Inflammatory macrophage treated with lipopolysaccharide for 4 hours (primary cell): ENCODE measurements at places on chromosomes 4 and X.

- DNase-seq = no peak
These were observed 54.3 kb downstream of the NRK start for GRCh38 chrX:105876658-105877057.

DNA sequence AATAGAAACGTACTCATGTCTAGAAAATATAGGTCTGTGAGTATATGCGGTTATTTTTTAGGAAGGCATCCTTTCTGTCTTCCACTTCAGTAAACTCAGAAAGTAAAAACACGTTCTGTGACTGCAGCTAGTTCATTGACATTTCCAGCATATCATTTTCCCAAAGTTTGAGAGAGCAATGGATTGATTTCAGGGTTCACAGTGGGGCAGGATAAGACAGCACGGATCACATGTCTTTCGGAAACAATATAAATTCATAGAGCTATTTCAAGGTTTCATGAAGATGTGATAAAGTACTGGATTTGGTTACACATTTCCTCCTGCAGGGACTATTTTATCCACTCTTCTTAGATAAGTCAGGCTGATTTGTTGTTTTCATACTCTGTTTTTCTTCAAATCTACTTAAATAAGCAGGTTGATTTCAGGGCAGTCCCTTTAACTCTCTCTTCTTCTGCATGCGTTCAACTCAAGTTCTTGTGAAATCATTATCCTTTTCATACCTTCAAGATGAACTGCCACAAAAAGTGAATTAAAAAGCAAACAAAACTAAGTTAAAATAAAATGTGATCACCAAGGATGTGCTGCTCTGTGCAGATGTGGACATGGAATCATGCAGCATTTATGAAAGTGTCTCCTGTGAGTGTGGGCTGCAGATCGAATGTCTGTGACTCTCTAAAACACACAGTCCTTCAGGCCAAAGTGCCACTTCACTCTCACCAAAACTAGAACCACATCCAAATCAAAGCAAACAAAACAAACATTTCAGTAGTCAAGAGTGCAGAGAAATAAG is 187.7 kb downstream of the UNC5C start:
- no peak for DNase-seq

- no peak for DNase-seq
These were observed 800 bp downstream of the KDM5C start for GRCh38 chrX:53223955-53224859.

- peak; percentile 19 for DNase-seq
These were observed 24.5 kb downstream of the DDIT4L start for GRCh38 chr4:100165809-100166208.
